SHP77 treated with DMSO at 0.1 percent for 48 hours (cell line): ENCODE measurements at places on chromosomes 12 and 14.

DNA sequence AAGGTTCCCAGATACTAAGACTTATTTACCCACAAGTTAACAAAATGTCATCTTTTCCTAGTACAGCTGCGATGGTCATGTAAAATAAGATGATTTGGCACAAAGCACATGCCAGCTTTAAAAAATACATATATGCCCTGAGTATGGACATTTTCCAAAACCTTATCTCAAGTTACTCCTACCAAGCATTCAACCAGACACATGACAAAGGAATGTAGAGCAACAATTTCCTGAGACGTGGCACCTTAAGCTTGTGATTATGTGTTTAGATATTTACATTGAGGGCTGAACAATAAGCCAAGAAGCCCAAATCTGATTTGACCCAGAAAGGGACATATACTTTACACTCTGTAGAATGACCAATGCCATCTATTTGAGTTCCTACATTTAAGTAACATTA is 24.5 kb upstream of the OVCH1 start:
- no peak for DNase-seq

- peak; percentile 61 for DNase-seq
These were observed 244.9 kb upstream of the LRIG3 start for GRCh38 chr12:59164991-59165718.

GRCh38 chr14:93645200-93645599 is 143.1 kb downstream of the PRIMA1 start:
- DNase-seq: no peak

DNA sequence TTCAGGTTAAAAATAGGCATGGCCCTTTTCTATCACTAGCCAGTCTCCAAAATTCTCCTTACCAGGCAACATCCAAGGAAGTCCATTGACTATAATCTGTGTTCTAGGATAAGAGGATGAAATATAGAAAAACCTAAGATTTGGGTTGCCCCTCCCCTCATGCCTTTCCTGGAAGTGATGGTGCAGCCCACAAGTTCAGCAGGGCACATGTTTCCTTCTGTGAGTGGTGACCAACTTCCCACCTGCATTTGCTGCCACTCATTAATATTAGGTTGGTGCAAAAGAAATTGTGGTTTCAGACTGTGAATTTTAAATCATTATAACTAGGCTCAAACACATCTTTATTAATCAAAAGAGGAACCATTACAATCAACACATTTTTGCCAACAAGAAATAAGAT is 250.5 kb upstream of the FKBP4 start:
- no peak for DNase-seq

DNA sequence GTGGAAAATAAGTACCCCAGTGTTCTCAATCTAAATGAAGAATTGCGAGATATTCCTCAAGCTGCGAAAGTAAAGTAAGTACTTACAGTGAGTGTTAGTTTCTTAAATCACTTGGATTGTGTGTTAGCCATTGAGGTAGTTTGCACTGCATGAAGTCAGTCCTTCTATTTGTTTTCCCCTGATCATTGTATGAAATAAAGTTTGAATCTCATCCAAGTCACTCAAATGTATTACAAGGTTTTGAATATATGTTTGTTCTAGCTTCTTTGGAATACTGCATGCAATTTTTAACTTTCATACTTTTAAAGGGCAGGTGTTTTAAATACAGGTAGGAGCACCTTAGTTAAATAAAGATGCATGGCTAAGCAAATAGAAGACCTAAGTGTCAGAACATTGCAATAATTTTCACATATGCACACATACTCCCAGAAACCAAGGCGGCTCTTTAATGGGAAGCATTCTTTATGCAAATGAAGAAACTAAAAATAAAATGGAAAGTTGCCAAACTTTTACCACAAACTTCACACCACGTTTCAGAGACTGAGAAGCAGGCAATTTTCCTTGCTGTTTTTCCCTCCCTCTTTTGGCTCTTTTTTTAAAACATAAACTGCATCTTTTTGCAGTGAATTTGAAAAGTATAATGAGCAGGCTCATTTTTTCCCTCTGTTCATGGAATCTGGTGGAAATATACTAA is 105.6 kb downstream of the GPR135 start:
- no peak for DNase-seq

DNA sequence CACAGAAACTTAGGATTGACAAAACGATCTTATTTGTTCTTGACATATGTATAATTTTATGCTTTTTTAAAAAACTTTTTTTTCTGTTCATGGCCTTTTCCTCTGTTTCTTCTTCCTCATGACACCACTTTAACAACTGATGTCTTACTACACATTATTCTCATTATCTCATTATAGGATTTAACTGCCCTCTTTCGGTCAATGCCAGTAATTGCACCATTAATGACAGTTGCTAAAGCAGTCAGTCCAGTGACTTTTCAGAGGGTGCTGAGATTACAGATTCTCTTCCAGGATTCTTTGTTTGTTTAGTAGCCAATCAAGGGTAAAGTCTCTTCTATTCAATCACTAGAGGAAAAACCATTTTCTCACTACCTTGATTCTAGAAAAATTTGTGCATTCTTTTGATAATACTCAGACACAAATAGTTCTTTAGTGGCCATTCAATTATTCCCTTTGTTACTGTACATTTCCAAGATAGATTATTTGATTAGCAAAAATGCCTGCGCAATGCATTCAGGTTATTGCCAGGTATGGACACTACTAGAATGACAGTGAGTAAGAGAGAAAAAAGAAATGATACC is 50.1 kb downstream of the KLRG1 start:
- no peak for DNase-seq
